ENCODE measurements at places on chromosomes 16 and 17.

- no peak for DNase-seq
Measured at GRCh38 chr17:77453613-77454241, 313.0 kb downstream of the SEC14L1 start.

- DNase-seq = no peak
Measured at GRCh38 chr16:50974438-50975036, 176.5 kb downstream of the SALL1 start.

- DNase-seq = no peak
Measured at GRCh38 chr17:44004761-44005526, 522 bp downstream of the NAGS start.

- no peak for DNase-seq
Measured at GRCh38 chr16:49440156-49441065, 66.8 kb downstream of the C16orf78 start.

GRCh38 chr16:54208237-54208636, 78.3 kb downstream of the IRX3 start:
- DNase-seq = no peak

GRCh38 chr16:75317101-75317522, 65.7 kb upstream of the BCAR1 start:
- no peak for DNase-seq

- DNase-seq = no peak
Measured at GRCh38 chr16:74480150-74481029, 59.1 kb upstream of the CLEC18B start.

DNA sequence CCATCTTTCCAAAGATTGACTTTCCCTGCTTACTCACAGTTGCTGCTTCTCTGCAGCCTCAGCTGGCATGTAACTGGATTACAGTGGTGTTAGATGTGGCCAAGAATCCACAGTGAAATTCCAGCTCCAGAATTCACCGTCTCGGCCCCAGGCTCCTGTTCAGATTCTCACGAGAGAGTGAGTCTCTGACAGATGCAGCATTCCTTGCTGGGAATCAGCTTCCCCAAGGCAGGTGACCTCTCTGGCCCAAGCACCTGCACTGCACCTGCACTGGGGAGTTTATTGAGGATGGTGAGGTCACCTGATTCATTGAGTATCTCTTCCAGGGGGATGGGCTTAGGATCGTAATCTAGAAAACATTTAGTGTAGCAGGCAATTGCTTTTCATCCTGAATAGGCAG, 600.5 kb upstream of the RBFOX1 start:
- DNase-seq = no peak

- DNase-seq = no peak
Measured at GRCh38 chr17:47897561-47897960, 1.5 kb downstream of the SP2 start.

GRCh38 chr16:69363281-69363717, 11.7 kb upstream of the TMED6 start:
- no peak for DNase-seq

GRCh38 chr17:50091918-50092285, 3.2 kb upstream of the PDK2 start:
- DNase-seq = no peak

- DNase-seq = peak; percentile 83
Measured at GRCh38 chr17:47621293-47622179, 28.2 kb upstream of the KPNB1 start.
